ENCODE measurements at places on chromosomes 4 and X.

DNA sequence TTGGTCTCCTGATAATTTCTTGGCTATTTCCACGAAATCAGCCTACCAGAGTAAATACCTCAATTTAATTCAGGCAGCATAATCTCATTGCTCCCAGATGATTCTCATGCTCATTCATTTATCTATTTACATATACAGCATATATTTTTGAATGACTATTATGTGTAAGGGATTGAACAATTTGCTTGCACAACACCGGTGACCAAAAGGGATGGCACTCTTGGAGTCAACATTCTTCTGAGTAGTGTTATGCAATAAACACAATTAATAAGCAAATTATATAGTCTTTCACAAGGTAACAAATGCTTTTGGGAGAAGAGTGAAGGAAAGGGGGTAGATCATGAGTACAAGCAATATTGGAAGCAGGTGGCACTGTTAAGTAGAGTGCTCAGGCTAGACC, 1015.3 kb downstream of the ARAP2 start:
- no peaks in the 10 kb centered on the region for H3K36me3 ChIP-seq
- H3K27me3 ChIP-seq = no peaks in the 10 kb centered on the region
- H3K27ac ChIP-seq = no peak overlapping the region
- no peak for DNase-seq
- H3K4me3 ChIP-seq = no peak overlapping the region
- H3K4me1 ChIP-seq = no peaks in the 10 kb centered on the region

GRCh38 chr4:76090241-76090691, 15.8 kb downstream of the ART3 start:
- H3K36me3 ChIP-seq = no peaks in the 10 kb centered on the region
- no peaks in the 10 kb centered on the region for H3K4me1 ChIP-seq
- H3K27me3 ChIP-seq = no peaks in the 10 kb centered on the region

DNA sequence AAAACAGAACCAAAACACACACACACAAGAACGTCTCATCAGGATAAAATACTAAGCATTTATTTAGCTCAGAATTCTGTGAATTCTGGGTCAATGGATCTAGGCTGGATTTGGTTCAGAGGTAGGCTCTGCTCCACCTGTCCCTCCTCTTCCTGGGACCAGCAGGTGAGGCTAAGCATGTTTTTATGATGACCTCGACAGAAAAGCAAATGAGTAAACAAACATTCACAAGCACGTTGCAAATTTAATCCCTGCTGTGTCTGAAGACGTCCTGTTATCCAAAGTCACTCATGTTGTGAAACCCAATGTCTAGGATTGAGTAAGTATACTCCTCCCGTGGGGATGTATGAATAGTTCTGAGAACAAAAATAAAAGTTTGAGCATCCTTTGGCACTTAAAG, 371.4 kb upstream of the TECRL start:
- H3K27ac ChIP-seq = no peak overlapping the region
- no peak for DNase-seq
- H3K4me3 ChIP-seq = no peak overlapping the region
- no peaks in the 10 kb centered on the region for H3K4me1 ChIP-seq
- H3K27me3 ChIP-seq = no peaks in the 10 kb centered on the region
- H3K36me3 ChIP-seq = no peaks in the 10 kb centered on the region

DNA sequence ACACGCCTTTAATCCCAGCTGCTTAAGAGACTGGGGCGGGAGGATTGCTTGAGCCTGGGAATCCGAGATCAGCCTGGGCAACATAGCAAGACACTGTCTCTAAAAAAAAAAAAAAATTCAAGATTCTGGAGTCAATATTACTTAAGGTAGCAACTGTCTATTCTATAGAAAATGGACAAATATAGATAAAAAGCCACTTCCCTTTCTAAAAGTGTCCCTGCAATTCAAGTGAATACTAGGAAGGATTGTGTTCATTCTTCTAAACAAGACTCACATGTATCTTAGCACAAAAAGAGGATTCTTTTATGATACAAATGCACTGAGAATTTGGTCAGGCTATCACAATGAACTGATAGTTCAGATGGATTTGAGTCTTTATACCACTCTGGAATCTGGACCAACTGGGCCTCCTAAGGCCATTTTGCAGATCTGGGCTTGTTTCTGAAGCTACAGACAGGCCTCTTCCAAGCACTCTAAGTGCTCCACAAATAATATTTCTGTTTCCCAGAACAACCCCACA, 7.0 kb downstream of the PKD2 start:
- H3K4me3 ChIP-seq = no peak overlapping the region
- H3K4me1 ChIP-seq = peaks cover 19% of the 10 kb centered on the region
- no peaks in the 10 kb centered on the region for H3K27me3 ChIP-seq

DNA sequence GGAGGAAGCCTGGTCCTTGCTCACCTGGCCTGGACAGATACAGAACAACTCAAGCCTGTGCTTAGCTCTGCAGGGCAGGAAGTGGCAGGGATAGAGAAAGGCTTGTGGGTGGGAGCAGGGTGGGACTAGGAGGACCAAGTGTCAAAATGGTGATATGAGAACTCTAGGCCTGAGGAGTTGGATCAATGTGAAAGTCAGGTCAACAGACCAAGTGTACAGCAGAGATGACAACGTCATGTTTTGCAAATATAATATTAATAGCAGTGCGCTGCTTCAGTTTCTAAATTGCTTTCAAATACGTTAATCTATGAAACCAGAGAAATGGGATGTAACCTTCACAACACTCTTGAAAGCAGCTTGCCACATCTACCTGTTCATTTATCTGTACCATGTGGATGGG, 114.2 kb upstream of the MAP3K15 start:
- no peak for DNase-seq
- peak overlapping the region; percentile 18 for H3K27ac ChIP-seq
- no peaks in the 10 kb centered on the region for H3K4me1 ChIP-seq
- no peak overlapping the region for H3K4me3 ChIP-seq

DNA sequence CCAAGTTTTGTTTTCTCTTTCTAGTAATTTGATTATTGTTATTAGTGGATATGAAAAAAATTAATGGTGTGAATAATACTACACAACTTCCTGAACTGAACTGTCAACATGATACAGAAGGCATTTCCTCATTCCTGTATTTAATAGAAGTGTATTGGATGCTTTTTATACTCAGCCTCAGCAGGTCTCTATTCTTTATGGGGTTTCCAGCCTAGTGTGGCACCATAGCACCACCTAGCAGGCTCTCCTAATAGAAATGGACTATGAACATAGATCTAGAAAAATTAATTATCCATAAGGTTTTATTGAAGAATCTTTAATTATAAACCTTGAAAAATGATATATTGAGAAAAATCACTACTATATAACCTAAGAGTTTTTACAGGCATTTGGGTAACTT, 52.4 kb downstream of the GLRB start:
- H3K27ac ChIP-seq = no peak overlapping the region
- no peaks in the 10 kb centered on the region for H3K4me1 ChIP-seq
- H3K36me3 ChIP-seq = no peaks in the 10 kb centered on the region
- H3K27me3 ChIP-seq = no peaks in the 10 kb centered on the region
- no peak overlapping the region for H3K4me3 ChIP-seq

DNA sequence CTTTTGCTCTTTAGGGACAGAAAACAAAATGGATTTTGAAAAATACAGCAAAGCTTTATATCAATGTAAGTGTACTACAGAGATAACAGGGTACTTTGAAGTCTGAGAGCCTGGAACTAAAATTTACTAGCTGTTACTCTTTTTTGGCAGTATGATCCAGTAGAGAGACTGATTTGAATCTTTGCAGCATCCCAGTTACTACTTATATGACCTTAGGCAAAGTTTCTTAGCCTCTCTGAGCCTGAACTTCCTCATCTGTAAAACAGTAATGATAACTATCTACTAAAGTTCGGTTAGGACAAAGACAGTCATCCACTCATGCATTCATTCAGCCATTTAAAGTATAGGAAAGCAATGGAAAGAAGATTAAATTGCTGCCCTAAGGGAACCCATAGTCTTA, 10.1 kb downstream of the BRWD3 start:
- no peaks in the 10 kb centered on the region for H3K4me1 ChIP-seq
- no peak overlapping the region for H3K27ac ChIP-seq
- H3K27me3 ChIP-seq = no peaks in the 10 kb centered on the region
- DNase-seq = no peak

GRCh38 chrX:47751670-47752069, 85.0 kb upstream of the ZNF81 start:
- no peaks in the 10 kb centered on the region for H3K27me3 ChIP-seq
- no peak overlapping the region for H3K27ac ChIP-seq
- H3K4me1 ChIP-seq = no peaks in the 10 kb centered on the region
- DNase-seq = peak; percentile 48

- peak; percentile 29 for DNase-seq
- no peak overlapping the region for H3K4me3 ChIP-seq
- peaks cover 36% of the 10 kb centered on the region for H3K4me1 ChIP-seq
- no peaks in the 10 kb centered on the region for H3K36me3 ChIP-seq
Observed at GRCh38 chr4:30839583-30840520, 119.7 kb downstream of the PCDH7 start.

DNA sequence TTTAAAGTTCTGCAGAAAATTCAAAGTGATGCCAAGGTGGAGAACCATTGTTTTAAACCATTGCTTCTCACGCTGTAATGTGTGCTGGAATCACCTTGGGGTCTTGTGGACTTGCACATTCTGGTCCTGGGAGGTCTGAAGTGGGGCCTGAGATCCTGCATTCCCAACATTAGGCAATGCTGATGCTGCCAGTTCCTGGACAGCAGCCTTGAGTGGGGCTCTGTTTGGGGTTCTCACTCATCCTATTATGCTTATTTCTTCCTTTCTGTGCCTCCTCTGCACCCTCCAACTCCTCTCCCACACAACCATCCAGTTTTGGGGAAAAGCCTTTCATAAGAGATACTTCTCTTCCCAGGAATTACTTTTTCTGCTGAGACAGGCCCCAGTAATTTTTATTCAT, 44.2 kb upstream of the RASSF6 start:
- H3K27ac ChIP-seq = no peak overlapping the region
- no peak for DNase-seq
- H3K36me3 ChIP-seq = no peaks in the 10 kb centered on the region
- no peaks in the 10 kb centered on the region for H3K27me3 ChIP-seq
- no peak overlapping the region for H3K4me3 ChIP-seq

DNA sequence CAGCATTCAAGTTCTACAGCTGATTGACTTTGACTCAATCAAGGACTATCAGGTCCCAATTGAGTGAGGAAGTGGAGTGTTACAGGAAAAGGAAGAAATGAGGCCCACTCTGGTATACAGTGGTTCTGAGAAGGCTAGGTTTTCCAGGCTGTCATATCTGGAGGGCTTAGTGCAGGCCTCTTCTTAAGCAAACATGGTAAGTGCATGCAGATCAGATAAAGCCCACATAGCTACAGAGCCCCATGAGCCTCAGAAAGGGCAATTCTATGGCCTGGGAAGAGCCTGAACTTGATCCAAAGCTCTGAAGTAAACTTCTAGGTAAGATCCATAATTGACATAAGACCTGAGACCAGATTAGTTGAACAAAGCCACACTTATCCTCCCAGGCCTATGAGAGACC, 29.0 kb upstream of the MAOA start:
- H3K4me1 ChIP-seq = no peaks in the 10 kb centered on the region
- H3K4me3 ChIP-seq = no peak overlapping the region
- H3K27me3 ChIP-seq = no peaks in the 10 kb centered on the region
- peak overlapping the region; percentile 32 for H3K27ac ChIP-seq
- H3K36me3 ChIP-seq = no peaks in the 10 kb centered on the region

GRCh38 chr4:98609934-98610333, 48.5 kb downstream of the TSPAN5 start:
- no peak overlapping the region for H3K4me3 ChIP-seq
- H3K4me1 ChIP-seq = peaks cover 9% of the 10 kb centered on the region
- no peaks in the 10 kb centered on the region for H3K27me3 ChIP-seq
- H3K36me3 ChIP-seq = no peaks in the 10 kb centered on the region

GRCh38 chr4:682490-683172, 6.3 kb downstream of the SLC49A3 start:
- peaks cover 21% of the 10 kb centered on the region for H3K4me1 ChIP-seq
- H3K27ac ChIP-seq = no peak overlapping the region

- no peaks in the 10 kb centered on the region for H3K36me3 ChIP-seq
- peaks cover 5% of the 10 kb centered on the region for H3K4me1 ChIP-seq
- no peak overlapping the region for H3K27ac ChIP-seq
Observed at GRCh38 chrX:10474510-10474909, 145.9 kb downstream of the MID1 start.

- H3K27me3 ChIP-seq = no peaks in the 10 kb centered on the region
- H3K4me1 ChIP-seq = no peaks in the 10 kb centered on the region
- no peak overlapping the region for H3K27ac ChIP-seq
- H3K36me3 ChIP-seq = no peaks in the 10 kb centered on the region
- DNase-seq = no peak
- no peak overlapping the region for H3K4me3 ChIP-seq
Observed at GRCh38 chrX:45584717-45585116, 384.0 kb upstream of the DIPK2B start.

- no peaks in the 10 kb centered on the region for H3K4me1 ChIP-seq
- peak within 1 kb of the TSS; percentile 85 for H3K4me3 ChIP-seq
- no peaks in the 10 kb centered on the region for H3K27me3 ChIP-seq
- no peak within 1 kb of the TSS for H3K27ac ChIP-seq
- no peaks in the 10 kb centered on the region for H3K36me3 ChIP-seq
- DNase-seq = peak; percentile 71
Observed at GRCh38 chr4:157075811-157076577, at the start of gene GLRB. GLRB (plus strand) TSS chr4:157076150; CDS start chr4:157078025, 1,875 bp downstream.

DNA sequence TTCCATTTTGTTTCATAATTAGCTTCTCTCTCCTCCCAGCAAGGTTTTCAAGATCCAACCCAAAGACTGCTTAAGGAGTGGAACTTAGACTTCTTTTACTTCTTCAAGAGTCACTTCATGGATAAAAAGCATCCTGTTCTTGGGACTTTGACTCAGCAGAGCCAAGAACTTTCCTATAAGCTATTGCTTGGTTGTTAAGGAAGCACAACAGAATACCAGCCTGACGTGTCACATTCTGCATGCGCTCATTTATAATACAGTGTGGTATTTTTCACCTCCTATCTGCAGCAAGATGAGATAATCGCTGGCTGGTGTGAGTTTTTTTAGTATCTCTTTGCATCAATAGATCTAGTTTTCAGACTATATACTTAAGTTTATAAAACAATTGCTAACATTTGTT, 152.1 kb downstream of the PALLD start:
- H3K4me1 ChIP-seq = peaks cover 10% of the 10 kb centered on the region
- H3K4me3 ChIP-seq = no peak overlapping the region

DNA sequence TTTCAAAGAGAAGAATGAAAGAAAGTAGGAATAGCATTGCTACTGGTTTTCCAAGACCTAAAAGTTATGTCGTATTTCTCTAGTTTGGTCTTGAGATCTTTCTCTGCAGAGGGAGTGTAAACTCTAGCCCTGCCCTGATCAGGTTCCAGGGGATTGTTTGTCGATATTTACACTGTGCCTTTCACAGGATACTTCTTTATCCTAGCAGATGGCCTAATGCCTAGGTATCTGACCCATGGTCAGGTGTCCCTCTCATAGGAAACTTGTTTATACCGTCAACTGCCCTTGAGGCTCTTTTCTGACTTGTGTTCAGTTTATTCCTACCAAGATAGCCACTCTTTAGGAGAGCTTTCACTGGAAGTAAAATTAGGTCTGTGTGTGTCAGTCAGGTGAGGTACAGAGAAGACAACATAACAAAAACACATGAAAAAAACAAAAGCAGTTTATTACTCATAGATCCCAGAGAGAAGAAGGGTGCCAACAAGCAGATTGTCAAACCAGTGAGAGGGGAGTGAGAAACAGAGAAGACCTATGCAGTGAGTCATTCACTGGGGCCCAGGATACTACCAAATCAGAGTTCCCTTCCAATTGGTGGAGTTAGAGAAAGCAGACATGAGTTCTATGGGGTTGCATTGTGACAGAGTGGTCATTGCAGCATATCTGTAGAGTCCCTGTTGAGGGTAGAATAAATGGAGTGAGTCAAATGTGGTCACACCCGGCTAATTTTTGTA, 40.6 kb upstream of the THOC2 start:
- no peak overlapping the region for H3K4me3 ChIP-seq
- H3K27me3 ChIP-seq = no peaks in the 10 kb centered on the region
- no peak for DNase-seq
- H3K4me1 ChIP-seq = peaks cover 3% of the 10 kb centered on the region
- H3K27ac ChIP-seq = no peak overlapping the region

GRCh38 chr4:101667348-101667747, 123.2 kb upstream of the BANK1 start:
- H3K27ac ChIP-seq = no peak overlapping the region
- H3K36me3 ChIP-seq = no peaks in the 10 kb centered on the region
- H3K4me3 ChIP-seq = no peak overlapping the region

Measured in hepatocyte (in vitro differentiated cells).